ENCODE measurements at places on chromosomes 6 and 20.

DNA sequence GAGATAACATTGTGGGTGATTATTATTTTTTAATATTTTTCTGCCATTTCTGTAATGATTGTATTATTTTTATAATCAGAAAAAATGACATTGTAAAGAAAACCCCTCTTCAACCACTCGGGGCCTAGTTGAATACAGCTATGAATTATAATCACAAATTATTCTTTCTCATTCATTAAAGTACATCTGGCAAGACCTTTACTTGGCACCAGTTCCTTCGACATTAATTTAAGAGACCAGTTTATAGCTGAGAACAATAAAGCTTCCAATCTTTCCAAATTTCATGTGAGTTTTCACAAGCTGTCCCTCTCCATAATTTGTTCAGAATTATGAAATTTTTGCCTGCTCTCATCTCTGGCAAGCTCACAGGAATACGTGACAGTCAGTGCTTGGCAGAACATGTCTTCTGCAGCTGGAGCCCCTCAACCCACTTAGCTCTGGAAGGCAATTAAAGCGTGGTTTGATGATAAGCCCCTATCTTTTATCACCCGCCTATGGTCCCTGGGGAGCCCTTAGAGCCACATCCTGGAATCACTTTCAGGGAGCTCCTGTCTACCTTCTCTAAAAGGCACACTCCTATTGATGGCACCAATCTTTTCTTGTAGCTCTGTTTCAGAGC lies 237.2 kb upstream of the PRND start:
- H3K4me1 ChIP-seq, result no peaks in the 10 kb centered on the region
- H3K27me3 ChIP-seq, result peaks cover 21% of the 10 kb centered on the region
- no peaks in the 10 kb centered on the region for H3K36me3 ChIP-seq

DNA sequence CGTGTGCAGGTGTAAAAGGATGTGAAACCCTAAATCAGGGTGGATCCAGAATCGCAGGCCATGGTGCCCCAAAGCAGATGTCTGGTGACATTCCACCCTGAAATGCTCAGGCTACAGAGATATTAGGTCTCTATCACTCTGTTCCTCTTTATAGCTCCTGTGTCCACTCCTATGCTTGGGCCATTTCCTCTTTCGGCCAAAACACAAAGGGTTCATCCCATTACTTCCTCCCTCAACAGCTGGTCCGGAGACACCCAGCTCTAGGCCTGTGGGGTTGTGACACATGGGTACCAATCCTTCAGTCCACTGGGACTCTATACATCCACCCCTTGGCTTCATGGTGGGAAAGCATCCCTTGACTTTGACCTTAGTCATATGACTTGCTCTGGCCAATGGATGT lies 1.7 kb upstream of the SIGLEC1 start:
- no peaks in the 10 kb centered on the region for H3K4me1 ChIP-seq
- H3K4me3 ChIP-seq, result no peak overlapping the region
- H3K36me3 ChIP-seq, result no peaks in the 10 kb centered on the region
- DNase-seq, result no peak

DNA sequence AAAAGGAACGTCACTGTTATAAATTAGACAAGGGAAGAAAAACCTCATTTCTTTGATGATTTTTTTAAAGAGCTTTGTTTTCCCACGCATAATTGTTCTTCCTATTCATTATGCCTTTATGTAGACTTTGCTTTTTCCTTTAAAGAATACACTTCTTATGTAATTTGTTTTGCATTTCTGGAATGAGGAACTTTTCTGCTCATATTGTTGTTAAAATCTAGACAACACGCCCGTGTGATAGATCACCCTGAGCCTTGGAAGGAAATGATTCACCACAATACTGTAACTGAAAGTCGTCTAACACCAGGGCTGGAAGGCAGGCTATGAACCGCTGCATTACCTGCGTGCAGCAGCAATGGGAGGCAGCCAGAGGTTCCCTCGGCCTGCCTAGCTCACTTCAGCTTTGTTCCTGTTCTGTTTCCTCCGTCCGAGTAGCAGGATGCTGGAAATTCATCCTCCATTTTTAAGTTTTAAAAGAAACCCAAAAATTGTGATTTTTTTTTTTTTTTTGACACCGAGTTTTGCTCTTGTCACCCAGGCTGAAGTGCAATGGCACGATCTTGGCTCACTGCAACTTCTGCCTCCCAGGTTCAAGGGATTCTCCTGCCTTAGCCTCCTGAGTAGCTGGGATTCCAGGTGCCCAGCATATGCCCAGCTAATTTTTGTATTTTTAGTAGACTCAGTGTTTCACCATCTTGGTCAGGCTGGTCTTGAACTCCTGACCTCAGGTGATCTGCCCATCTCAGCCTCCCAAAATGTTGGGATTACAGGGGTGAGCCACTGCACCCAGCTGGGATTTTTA lies 49.6 kb upstream of the ZNF217 start:
- H3K4me3 ChIP-seq, result peak overlapping the region; percentile 54
- no peaks in the 10 kb centered on the region for H3K27me3 ChIP-seq
- peak; percentile 80 for DNase-seq
- peaks cover 33% of the 10 kb centered on the region for H3K4me1 ChIP-seq
- no peaks in the 10 kb centered on the region for H3K36me3 ChIP-seq

GRCh38 chr20:23425129-23425528 lies 3.8 kb upstream of the NAPB start:
- H3K4me3 ChIP-seq, result no peak overlapping the region
- H3K4me1 ChIP-seq, result peaks cover 5% of the 10 kb centered on the region
- no peak for DNase-seq
- no peaks in the 10 kb centered on the region for H3K36me3 ChIP-seq
- no peak overlapping the region for H3K27ac ChIP-seq
- peaks cover 8% of the 10 kb centered on the region for H3K27me3 ChIP-seq

- no peaks in the 10 kb centered on the region for H3K36me3 ChIP-seq
- DNase-seq, result no peak
- H3K27me3 ChIP-seq, result peaks cover 8% of the 10 kb centered on the region
- no peak overlapping the region for H3K27ac ChIP-seq
- H3K4me3 ChIP-seq, result no peak overlapping the region
Measured at GRCh38 chr6:127129251-127129650, 10.8 kb downstream of the RSPO3 start.

- no peaks in the 10 kb centered on the region for H3K27me3 ChIP-seq
- H3K4me1 ChIP-seq, result no peaks in the 10 kb centered on the region
- no peaks in the 10 kb centered on the region for H3K36me3 ChIP-seq
- peak; percentile 66 for DNase-seq
- H3K27ac ChIP-seq, result no peak overlapping the region
Measured at GRCh38 chr6:161922631-161923119, 648.8 kb upstream of the AGPAT4 start.
